Trophoblast cell (in vitro differentiated cells and primary cell): ENCODE measurements at places on chromosomes 4 and X.
A peak's percentile ranks its signal among the peaks of the same experiment; 100 is the strongest.

- H3K27ac ChIP-seq = no peak overlapping the region
- DNase-seq = peak; percentile 68
- no peak overlapping the region for H3K4me3 ChIP-seq
- H3K4me1 ChIP-seq = no peaks in the 10 kb centered on the region
Observed at GRCh38 chr4:70651864-70652506, 14.3 kb downstream of the JCHAIN start.

GRCh38 chr4:87532109-87532508 is 2.9 kb upstream of the SPARCL1 start:
- H3K27ac ChIP-seq = no peak overlapping the region
- no peak for DNase-seq

DNA sequence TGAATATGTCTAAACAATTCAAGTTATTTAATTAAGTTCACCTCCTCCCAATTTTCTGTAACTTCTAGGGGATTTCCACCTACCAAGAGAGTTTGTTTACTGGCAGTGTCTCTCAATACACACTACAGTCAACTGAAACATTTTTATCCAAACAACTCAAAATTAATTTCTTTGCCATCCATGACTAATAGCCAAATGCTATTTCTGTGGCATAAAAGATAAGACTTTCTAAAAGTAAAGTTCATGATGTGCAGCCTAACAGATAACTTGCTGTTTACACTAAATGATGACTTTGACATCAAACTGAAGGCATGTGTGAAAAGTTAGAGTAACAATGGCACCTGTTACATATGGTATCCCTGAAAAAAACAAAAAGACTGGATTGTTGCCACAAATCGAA is 7.3 kb downstream of the TAB3 start:
- no peak overlapping the region for H3K4me3 ChIP-seq
- no peak for DNase-seq
- H3K27ac ChIP-seq = no peak overlapping the region
- H3K36me3 ChIP-seq = no peaks in the 10 kb centered on the region
- peaks cover 3% of the 10 kb centered on the region for H3K4me1 ChIP-seq

- no peak overlapping the region for H3K4me3 ChIP-seq
- DNase-seq = peak; percentile 35
- no peaks in the 10 kb centered on the region for H3K4me1 ChIP-seq
- H3K27me3 ChIP-seq = no peaks in the 10 kb centered on the region
- H3K27ac ChIP-seq = no peak overlapping the region
- H3K36me3 ChIP-seq = no peaks in the 10 kb centered on the region
Observed at GRCh38 chr4:112348488-112349158, 51.5 kb downstream of the ALPK1 start.

DNA sequence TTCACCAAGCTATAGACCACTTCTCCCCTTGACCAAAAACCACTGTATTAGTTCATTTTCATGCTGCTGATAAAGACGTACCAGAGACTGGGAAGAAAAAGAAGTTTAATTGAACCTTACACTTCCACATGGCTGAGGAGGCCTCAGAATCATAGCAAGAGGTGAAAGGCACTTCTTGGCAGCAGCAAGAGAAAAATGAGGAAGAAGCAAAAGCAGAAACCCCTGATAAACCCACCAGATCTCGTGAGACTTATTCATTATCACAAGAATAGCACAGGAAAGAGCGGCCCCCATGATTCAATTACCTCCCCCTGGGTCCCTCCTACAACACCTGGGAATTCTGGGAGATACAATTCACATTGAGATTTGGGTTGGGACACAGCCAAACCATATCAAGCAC is 97.8 kb downstream of the DOCK11 start:
- no peaks in the 10 kb centered on the region for H3K36me3 ChIP-seq
- no peaks in the 10 kb centered on the region for H3K27me3 ChIP-seq
- H3K27ac ChIP-seq = no peak overlapping the region
- H3K4me3 ChIP-seq = no peak overlapping the region
- no peaks in the 10 kb centered on the region for H3K4me1 ChIP-seq

DNA sequence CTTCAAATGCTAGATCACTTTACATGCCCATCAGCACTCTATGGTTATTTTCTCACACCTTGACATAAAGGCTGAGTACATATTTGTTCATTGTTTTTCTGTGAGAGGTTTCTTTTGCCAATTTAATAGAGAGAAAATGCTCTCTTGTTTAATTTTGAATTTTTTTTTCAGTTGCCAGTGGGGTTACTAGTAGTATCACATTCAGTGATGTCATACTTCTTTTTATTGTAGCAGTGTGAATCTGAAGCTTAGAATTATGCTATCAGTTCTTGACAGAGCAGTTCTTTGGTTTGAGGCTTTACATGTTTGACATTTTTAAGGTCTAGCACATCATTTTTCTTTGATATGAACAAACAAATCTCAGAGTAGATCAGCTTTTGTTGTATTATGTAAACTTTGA is 185.4 kb downstream of the NWD2 start:
- no peaks in the 10 kb centered on the region for H3K4me1 ChIP-seq
- no peak overlapping the region for H3K4me3 ChIP-seq
- H3K36me3 ChIP-seq = no peaks in the 10 kb centered on the region
- DNase-seq = no peak

GRCh38 chr4:55411621-55412020 is 15.9 kb downstream of the TMEM165 start:
- H3K4me3 ChIP-seq = no peak overlapping the region
- no peaks in the 10 kb centered on the region for H3K4me1 ChIP-seq

DNA sequence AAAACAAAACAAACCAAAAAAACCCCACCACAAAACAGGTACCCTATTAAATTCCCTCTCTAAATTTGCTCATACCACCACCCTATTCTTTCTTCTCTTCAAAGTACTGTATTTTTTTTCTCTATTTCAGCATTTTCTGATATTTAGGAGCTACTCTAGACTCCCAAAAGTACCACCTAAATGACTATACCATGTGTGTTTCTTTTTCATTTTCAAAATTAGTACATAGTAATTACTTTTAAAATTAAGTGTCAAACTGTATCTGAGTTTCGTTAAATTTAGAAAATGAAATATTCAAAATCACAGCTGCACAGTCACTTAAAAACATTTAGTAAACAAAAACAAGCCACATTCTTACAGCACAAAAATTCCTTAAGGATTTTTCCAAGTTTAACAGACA is 161.7 kb downstream of the FBXW7 start:
- no peaks in the 10 kb centered on the region for H3K36me3 ChIP-seq
- no peaks in the 10 kb centered on the region for H3K27me3 ChIP-seq
- no peak overlapping the region for H3K27ac ChIP-seq
- H3K4me3 ChIP-seq = no peak overlapping the region
- no peak for DNase-seq

DNA sequence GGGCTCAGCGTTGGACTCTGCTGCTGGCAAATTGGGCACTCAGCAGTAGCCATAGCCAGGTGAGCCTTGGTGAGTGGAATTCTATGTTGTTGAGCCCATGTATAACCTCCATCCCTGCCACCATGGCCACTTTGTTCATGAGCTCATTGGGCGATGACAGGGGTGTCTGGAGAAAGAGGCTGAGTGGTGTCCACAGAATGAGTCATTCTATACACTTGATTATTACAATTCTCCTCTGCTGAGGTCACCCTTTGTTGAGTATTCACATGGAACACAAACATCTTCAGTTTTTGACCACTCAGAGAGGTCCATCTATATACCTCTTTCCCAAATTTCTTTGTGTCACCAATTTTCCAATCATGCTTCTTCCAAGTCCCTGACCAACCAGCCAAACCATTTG is 1341.7 kb downstream of the PCDH7 start:
- no peak overlapping the region for H3K4me3 ChIP-seq
- H3K27ac ChIP-seq = no peak overlapping the region

DNA sequence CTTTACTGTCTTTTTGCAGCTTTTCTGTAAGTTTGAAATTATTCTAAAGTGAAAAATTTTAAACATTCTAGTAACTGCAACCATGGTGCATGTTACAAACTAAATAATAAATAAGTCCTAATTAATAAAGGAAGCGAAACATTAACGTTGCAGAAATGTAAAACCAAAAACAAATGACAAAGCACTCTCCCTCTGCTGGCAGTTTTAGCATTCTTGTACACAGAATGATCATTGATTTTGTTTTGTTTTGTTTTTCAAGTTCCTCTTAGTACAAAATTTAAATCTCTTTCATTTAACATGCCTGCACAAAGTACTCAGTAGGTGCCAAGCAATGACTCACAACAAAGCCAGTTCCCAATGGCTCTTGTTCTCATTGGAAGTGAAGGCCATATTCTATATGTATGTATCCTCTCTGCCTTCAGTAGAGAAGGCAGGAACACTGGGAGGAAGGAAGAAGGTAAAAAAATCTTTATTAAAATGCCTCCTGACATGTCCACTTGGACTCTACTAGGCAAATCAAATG is 13.7 kb upstream of the TMSB4X start:
- no peak overlapping the region for H3K4me3 ChIP-seq
- DNase-seq = no peak
- no peak overlapping the region for H3K27ac ChIP-seq
- H3K27me3 ChIP-seq = no peaks in the 10 kb centered on the region
- no peaks in the 10 kb centered on the region for H3K36me3 ChIP-seq

DNA sequence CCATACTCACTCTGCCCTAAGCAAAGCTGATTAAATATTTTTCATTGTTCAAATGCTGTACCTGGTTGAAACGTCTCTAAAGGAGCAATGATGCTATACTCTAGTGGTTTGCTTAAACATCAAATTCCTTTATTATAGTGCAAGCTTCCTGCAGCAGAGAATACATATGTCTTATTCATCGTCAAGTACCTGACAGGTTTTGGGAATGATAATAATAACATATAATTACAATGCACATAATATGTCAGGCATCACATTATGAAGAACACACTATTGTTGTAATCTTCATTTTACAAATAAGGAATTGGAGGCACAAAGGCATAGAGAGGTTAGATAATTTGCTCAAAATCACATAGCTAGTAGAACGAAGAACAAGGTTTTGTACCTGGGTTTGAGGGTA is 151.6 kb downstream of the GRIA2 start:
- H3K4me1 ChIP-seq = no peaks in the 10 kb centered on the region
- H3K36me3 ChIP-seq = no peaks in the 10 kb centered on the region
- no peak overlapping the region for H3K27ac ChIP-seq
- H3K4me3 ChIP-seq = no peak overlapping the region

DNA sequence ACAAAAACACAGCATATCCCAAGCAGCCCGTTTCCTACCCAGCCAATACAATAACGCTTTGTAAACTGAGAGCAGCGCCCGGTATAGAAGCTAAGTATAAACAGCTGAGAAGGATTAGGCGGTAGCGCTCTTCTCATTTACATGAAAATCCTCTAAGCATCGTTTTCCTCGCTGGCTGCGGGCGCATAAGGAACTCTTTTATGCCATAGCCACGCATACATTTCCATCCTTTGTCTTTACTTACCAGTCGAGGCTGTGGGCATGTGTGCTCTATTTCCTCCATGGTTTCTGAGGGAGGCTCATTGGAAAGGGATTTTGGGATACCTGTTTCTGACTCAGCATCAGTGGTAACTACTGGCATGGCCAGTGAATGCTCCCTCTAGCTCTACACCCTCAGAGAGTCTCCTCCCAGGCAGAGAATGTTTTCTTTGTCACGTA is 383 bp downstream of the PCYT1B start:
- H3K4me3 ChIP-seq = no peak overlapping the region
- no peaks in the 10 kb centered on the region for H3K4me1 ChIP-seq
- H3K27ac ChIP-seq = no peak overlapping the region
- no peaks in the 10 kb centered on the region for H3K27me3 ChIP-seq

DNA sequence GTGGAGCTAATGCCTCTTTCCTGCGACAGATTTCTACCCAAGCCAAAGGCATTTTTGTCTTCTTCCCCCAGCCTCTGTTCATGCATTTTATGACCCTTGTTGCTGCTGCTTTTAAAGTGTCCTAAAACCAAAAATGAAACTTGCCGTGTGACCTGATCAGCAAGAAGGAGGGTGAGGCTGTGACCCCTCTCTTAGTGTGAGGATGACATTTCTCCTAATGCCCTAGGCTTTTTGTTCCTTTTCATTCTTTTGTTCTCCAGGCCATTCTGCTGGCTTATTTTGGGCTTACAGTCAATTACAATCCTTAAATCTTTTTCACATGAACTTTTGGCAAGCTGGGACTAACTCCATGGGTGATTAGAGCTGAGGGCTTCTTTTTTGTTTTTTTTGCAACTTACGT is 34.4 kb downstream of the PTTG2 start:
- H3K4me1 ChIP-seq = peaks cover 44% of the 10 kb centered on the region
- no peaks in the 10 kb centered on the region for H3K27me3 ChIP-seq
- DNase-seq = peak; percentile 10
- no peak overlapping the region for H3K4me3 ChIP-seq
- H3K27ac ChIP-seq = peak overlapping the region; percentile 78
- H3K36me3 ChIP-seq = no peaks in the 10 kb centered on the region

GRCh38 chr4:142351958-142352357 is 494.1 kb downstream of the INPP4B start:
- no peaks in the 10 kb centered on the region for H3K4me1 ChIP-seq
- no peak overlapping the region for H3K27ac ChIP-seq
- no peak for DNase-seq
- H3K36me3 ChIP-seq = no peaks in the 10 kb centered on the region

GRCh38 chr4:8770518-8771257 is 101.0 kb downstream of the HMX1 start:
- H3K4me3 ChIP-seq = no peak overlapping the region
- DNase-seq = no peak
- no peak overlapping the region for H3K27ac ChIP-seq
- H3K27me3 ChIP-seq = no peaks in the 10 kb centered on the region

- DNase-seq = no peak
- no peak overlapping the region for H3K27ac ChIP-seq
- H3K27me3 ChIP-seq = no peaks in the 10 kb centered on the region
- H3K4me1 ChIP-seq = no peaks in the 10 kb centered on the region
Observed at GRCh38 chr4:3330707-3331106, 37.9 kb downstream of the RGS12 start.

DNA sequence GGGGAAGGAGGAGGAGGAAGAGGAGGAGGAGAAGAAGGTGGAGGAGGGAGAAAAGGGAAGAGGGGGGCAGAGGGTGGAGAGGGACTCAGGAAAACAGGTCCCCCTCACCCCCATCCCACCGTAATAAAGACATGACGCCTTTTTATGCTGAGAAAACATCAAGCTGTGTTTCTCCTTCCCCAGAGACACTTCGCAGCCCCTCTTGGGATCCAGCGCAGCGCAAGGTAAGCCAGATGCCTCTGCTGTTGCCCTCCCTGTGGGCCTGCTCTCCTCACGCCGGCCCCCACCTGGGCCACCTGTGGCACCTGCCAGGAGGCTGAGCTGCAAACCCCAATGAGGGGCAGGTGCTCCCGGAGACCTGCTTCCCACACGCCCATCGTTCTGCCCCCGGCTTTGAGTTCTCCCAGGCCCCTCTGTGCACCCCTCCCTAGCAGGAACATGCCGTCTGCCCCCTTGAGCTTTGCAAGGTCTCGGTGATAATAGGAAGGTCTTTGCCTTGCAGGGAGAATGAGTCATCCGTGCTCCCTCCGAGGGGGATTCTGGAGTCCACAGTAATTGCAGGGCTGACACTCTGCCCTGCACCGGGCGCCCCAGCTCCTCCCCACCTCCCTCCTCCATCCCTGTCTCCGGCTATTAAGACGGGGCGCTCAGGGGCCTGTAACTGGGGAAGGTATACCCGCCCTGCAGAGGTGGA is 45.3 kb upstream of the SHOX start:
- DNase-seq = no peak
- no peak overlapping the region for H3K4me3 ChIP-seq
- peaks cover 2% of the 10 kb centered on the region for H3K4me1 ChIP-seq

- H3K27ac ChIP-seq = no peak overlapping the region
- H3K36me3 ChIP-seq = no peaks in the 10 kb centered on the region
- no peak overlapping the region for H3K4me3 ChIP-seq
- H3K27me3 ChIP-seq = no peaks in the 10 kb centered on the region
Observed at GRCh38 chr4:112130906-112131305, 14.3 kb upstream of the FAM241A start.
